ENCODE measurements at places on chromosomes 12 and 14.

- DNase-seq: no peak
These were observed 85.5 kb upstream of the HECTD1 start for GRCh38 chr14:31292937-31293616.

GRCh38 chr12:14442221-14442881 lies 76.9 kb downstream of the ATF7IP start:
- DNase-seq: no peak

GRCh38 chr12:64598831-64599230 lies 11.5 kb upstream of the RASSF3 start:
- DNase-seq: no peak

DNA sequence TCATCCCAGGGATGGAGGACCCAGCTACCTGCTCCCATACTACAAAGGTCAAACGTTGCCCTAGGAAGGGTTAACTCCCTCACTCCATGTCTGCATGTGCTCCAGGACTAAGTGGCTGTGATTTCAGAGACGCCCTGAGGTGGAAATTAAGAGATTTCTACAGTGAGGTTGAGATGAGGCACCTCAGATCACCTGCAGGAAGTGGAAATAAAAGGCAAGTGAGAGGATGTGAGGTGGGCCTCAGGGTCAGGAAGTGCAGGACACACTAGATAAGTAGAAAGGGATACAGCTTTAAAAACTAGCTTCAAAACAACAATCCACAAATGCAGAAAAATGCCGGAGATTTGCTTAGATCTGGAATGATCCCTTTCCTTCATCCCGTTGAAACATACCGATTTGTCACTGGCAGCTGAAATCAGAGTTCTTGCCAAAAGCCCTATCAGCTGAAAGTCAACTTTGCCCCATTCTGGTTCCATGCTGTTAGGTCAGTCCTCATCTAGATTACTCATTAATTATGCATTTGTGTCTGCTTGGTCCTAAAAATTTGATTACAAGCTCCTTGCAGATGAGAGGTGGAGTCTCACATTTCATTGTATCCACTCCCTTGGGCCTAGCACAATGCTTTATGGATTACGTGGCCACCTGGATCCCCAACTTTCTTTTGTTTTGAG lies 6.6 kb downstream of the PLBD1 start:
- DNase-seq: no peak

- DNase-seq: no peak
These were observed 34.2 kb upstream of the STRN3 start for GRCh38 chr14:31060253-31060875.
